A673 (cell line): ENCODE measurements at places on chromosomes 1 and 21. TPM values are rescaled to one million over a fixed set of nuclear protein-coding genes. Genes with fewer than 3 reads are reported as not detected.
A peak's percentile ranks its signal among the peaks of the same experiment; 100 is the strongest.

The FAM131C gene
- 0.71 and 1.3 TPM in 2 replicates for total RNA-seq

The OR2L13 gene
- total RNA-seq: not detected in 2 replicates

The TMEM51 gene
- total RNA-seq: 1.7 TPM in 2 replicates

The RIPK4 gene
- 16.0 and 17.0 TPM in 2 replicates for total RNA-seq

The CFHR1 gene
- not detected in 2 replicates for total RNA-seq

The DONSON gene
- 42.6 and 48.5 TPM in 2 replicates for total RNA-seq

GRCh38 chr1:39590546-39590945 lies 14.0 kb upstream of the PABPC4 start:
- H3K36me3 ChIP-seq: no peaks in the 10 kb centered on the region
- H3K4me1 ChIP-seq: no peaks in the 10 kb centered on the region
- no peak overlapping the region for H3K4me3 ChIP-seq

DNA sequence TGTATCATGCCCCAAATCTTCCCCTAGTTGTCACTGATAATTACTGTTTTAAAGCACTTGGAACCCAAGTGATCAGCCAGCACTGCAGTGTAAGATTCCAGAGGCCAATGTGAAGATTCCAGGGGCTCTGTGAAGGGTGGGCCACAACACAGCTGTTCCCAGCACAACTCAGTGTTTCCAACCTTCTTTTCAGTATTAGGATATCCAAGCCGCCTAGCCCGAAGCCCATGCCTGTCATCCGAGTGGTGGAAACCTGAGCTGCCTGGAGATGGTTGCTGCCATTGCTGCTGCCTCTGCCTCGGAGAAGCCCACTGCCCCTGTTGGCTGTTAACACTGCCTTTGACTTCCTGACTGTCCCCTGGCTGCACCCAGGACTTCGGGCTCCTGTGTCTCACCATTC lies 30.4 kb upstream of the SNX27 start:
- no peaks in the 10 kb centered on the region for H3K4me1 ChIP-seq
- H3K27ac ChIP-seq: no peak overlapping the region
- no peaks in the 10 kb centered on the region for H3K27me3 ChIP-seq
- H3K36me3 ChIP-seq: no peaks in the 10 kb centered on the region
- DNase-seq: no peak
- no peak overlapping the region for H3K4me3 ChIP-seq

DNA sequence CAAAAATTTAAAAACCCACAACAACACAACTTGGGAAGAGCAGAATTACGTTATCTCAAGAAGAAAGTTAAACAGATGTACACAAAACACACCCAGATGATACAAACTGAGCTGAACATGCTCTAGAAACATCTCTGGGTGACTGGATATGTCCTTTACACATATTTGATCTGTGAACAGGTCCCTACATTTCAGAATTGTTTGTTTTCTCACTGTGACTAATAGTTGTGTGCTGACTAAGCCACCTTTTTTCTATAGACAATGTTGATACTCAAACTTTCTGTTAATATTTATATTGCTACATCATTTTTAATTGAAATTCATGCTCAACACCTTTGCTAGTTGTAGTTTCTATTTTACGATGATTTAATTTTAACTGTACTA lies 1.0 kb upstream of the F11R start:
- H3K4me1 ChIP-seq: peaks cover 9% of the 10 kb centered on the region
- no peak for DNase-seq
- no peak overlapping the region for H3K27ac ChIP-seq
- peaks cover 9% of the 10 kb centered on the region for H3K27me3 ChIP-seq

DNA sequence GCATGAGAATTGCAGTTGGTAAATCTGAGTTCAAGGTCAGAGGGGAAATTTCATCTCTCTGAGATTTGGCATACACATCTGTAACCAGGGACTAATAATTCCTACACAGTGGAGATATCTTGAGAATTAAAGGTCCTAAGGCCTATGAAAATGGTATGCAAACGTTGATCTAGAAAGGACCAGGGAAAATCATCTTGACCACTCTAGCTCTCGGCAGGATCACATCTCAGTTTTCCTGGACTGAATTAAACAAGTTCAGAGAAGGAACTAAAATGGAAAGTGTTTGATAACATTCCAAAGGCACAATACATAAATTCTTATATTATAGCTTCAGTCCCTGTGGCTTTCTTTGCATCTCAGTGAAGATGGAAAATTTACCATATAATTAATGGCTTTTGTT lies 28.5 kb upstream of the SIPA1L2 start:
- no peak overlapping the region for H3K4me3 ChIP-seq
- DNase-seq: no peak
- no peaks in the 10 kb centered on the region for H3K27me3 ChIP-seq
- H3K4me1 ChIP-seq: peaks cover 21% of the 10 kb centered on the region
- H3K36me3 ChIP-seq: no peaks in the 10 kb centered on the region

GRCh38 chr1:213600879-213601278 lies 386.9 kb upstream of the PROX1 start:
- no peaks in the 10 kb centered on the region for H3K4me1 ChIP-seq
- H3K4me3 ChIP-seq: no peak overlapping the region
- DNase-seq: no peak
- H3K27me3 ChIP-seq: peaks cover 18% of the 10 kb centered on the region
- H3K36me3 ChIP-seq: no peaks in the 10 kb centered on the region

DNA sequence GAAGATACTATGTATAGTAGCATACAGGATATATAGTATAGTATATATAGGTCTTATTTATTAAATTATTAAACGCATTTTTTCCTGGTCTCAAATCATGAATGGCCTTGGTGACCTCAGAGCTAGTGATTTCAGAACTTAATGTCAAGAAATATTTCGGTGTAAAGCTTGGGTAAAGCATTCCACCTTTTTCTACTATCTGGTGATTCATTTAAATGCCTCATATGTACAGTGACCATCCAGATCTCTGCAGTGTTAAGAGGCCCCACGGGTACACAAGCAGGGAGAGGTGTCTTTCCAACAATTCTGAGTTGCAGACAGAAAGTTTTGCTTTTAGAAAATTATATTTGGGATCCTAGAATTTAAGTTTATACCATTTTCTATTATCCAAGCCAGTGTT lies 626.5 kb downstream of the PTPRC start:
- DNase-seq: no peak
- no peaks in the 10 kb centered on the region for H3K36me3 ChIP-seq
- H3K4me3 ChIP-seq: no peak overlapping the region
- no peaks in the 10 kb centered on the region for H3K4me1 ChIP-seq
- H3K27me3 ChIP-seq: no peaks in the 10 kb centered on the region

GRCh38 chr1:241762713-241763339 lies 85.2 kb upstream of the EXO1 start:
- no peaks in the 10 kb centered on the region for H3K4me1 ChIP-seq
- H3K27ac ChIP-seq: no peak overlapping the region
- H3K27me3 ChIP-seq: no peaks in the 10 kb centered on the region
- H3K4me3 ChIP-seq: no peak overlapping the region
- H3K36me3 ChIP-seq: no peaks in the 10 kb centered on the region

DNA sequence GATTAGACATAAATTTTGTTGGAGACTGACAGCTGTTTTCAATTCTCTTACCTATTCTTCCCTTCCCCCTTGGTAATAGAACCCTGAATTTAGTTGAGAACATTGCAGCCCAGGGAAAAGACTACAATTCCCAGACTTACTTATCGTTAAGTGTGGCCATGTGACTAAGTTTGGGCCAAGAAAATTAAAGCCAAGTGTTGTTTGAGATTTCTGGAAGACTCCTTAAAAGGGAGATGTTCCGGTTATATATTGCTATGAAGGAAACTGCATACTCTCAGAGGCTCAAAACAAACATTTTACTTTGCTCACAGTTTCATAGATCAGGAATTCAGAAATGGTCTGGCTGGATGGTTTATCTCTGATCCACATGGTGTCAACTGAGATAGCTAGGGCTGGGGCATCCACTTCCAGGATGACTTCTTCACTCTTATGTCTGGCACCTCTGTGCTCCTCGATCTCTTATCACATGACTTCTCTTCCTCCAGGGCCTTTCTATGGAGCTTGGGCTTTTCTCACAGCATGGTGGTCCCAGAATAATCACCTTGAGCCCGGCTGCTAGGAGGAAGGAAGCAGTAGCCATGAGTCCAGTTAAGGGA lies 22.4 kb upstream of the CD34 start:
- DNase-seq: no peak
- peaks cover 48% of the 10 kb centered on the region for H3K27me3 ChIP-seq
- H3K4me1 ChIP-seq: no peaks in the 10 kb centered on the region
- no peak overlapping the region for H3K4me3 ChIP-seq
- no peak overlapping the region for H3K27ac ChIP-seq
- no peaks in the 10 kb centered on the region for H3K36me3 ChIP-seq

DNA sequence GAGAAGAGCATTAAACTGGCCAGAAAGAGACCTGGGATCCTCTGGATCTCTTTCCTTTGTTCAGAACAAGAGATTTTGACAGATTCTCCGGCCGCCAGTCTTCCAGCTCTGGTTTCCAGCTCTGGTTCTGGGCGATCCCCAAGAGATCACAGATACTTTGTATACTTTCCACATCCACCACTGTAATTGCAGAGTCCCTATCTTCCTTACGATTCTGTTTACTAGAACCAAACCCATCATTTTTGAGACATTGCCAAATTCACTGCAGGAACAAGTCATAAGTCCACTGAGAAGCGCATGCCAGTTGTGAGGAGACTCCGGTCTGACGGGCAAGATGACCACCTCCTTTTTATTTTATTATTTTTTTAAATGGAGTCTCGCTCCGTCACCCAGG lies 505.2 kb downstream of the SMYD3 start:
- no peaks in the 10 kb centered on the region for H3K27me3 ChIP-seq
- no peaks in the 10 kb centered on the region for H3K4me1 ChIP-seq
- H3K27ac ChIP-seq: no peak overlapping the region
- H3K36me3 ChIP-seq: no peaks in the 10 kb centered on the region
- DNase-seq: no peak

DNA sequence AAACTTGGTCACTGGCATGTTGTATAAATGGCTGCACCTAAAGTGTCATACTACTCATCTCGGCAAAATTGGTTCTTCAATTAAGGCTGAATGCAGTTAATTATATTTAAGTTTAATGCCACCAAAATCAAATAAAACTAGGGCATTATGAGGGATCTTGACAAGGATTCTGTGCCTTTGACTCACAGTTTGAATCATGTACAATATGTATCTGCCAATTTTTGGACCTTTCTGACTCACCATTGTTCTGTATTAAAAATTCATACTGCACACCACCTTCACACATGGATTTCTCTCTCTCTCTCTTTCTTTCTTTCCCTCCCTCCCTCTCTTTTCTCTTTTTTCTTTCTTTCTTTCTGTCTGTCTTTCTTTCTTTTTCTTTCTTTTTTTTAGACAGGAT lies 14.1 kb upstream of the STXBP3 start:
- no peak overlapping the region for H3K4me3 ChIP-seq
- no peak overlapping the region for H3K27ac ChIP-seq
- no peak for DNase-seq
- H3K27me3 ChIP-seq: peaks cover 3% of the 10 kb centered on the region
- H3K4me1 ChIP-seq: peaks cover 4% of the 10 kb centered on the region
- no peaks in the 10 kb centered on the region for H3K36me3 ChIP-seq

DNA sequence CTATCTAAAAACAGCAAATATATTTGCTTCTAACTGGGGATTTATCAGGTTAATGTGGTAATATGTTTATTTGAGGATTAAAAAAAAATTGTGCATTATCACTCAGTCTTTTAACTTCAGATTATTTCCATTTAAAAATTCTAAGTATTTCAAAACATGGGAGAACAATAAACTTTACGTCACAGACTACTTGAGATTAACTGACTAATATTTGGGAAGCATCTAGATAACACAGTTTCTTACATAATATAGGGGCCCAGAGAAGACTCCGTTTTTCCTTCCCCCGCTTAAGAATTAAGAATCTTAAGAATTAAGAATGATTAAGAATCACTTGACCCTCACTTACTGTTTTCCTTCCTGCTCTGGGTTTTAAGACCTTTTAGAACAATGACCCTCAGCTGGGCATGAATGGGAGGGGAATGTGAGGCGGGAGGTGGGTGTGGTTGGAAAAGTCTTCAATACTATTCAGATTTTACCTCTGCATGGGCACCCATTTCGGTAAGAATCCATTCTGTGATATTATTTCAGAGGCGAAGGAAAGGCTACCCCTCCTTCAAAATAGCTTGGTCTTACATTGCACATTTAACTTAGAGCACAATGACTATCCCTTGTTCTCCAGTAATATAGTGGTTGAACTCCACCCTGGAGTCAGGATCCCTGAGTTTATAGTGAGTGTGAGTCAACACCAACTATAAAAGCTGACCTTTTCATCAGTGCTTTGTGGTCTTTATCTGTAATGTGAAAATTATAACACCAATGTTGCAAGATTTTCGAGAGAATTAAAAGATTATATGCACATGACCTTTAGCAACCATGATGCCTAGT lies 821.3 kb downstream of the USP25 start:
- no peak overlapping the region for H3K27ac ChIP-seq
- H3K36me3 ChIP-seq: no peaks in the 10 kb centered on the region
- no peak overlapping the region for H3K4me3 ChIP-seq
- no peaks in the 10 kb centered on the region for H3K4me1 ChIP-seq

DNA sequence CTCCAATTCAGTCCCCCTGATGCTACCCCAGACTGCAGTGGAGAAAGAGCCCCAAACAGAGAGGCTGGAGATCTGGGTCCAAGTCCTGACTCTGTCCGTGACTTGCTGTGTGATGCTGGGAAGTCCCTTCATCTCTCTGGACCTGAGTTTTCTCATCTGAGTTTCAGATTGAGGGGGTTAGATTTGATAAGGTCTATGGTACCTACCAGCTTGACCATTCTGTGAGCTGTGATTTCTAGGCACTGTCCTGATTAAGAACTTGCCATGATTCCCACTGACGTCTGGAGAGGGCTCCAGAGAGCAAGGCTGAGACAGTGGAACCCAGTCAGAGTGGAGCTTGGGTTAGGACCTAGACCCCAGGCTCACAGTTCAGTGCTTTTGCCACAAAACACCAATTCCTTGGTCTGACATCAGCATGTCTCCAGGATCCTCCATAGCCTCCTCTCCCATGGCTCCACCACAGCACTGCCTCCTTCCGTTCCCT lies 43.8 kb upstream of the DMBX1 start:
- peaks cover 36% of the 10 kb centered on the region for H3K27me3 ChIP-seq
- no peaks in the 10 kb centered on the region for H3K4me1 ChIP-seq
- H3K27ac ChIP-seq: no peak overlapping the region
- H3K4me3 ChIP-seq: no peak overlapping the region

DNA sequence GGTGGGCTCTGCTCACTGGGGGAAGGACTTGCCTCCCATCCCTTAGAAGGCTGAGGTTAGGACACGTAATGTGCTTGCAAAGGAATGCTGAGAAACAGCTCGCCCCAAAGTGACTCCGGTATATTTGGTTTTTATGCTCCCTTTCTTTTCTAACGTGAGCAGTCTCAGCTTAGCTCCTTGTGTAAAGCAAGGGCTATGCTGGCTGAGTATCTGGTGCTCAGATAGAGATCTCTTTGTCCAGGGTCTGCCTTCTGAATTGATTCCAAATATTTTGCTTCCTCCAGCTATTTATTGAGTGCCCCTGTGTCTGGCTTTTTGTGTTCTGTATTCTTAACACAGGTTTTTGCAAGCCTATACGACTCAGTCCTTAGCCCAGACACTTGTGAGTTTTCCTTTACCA lies 94.5 kb upstream of the ARTN start:
- peaks cover 21% of the 10 kb centered on the region for H3K36me3 ChIP-seq
- no peak for DNase-seq
- peak overlapping the region; percentile 72 for H3K27ac ChIP-seq
- no peaks in the 10 kb centered on the region for H3K27me3 ChIP-seq
- H3K4me3 ChIP-seq: no peak overlapping the region
